GM12891 (cell line): ENCODE measurements at places on chromosomes 3 and 15.

GRCh38 chr15:67124111-67124510 lies 58.7 kb downstream of the SMAD3 start:
- no peak for DNase-seq

GRCh38 chr15:39016706-39017105 lies 452.1 kb upstream of the RASGRP1 start:
- no peak for DNase-seq

- no peak for DNase-seq
Observed at GRCh38 chr3:135009014-135009413, 214.0 kb downstream of the EPHB1 start.

- DNase-seq, result no peak
Observed at GRCh38 chr3:139136469-139137202, 91.9 kb upstream of the PRR23C start.

- DNase-seq, result peak; percentile 46
Observed at GRCh38 chr3:12796171-12797123, at the start of gene CAND2. Gene CAND2 (plus strand): TSS chr3:12796680. CDS start chr3:12796721, 41 bp downstream.

GRCh38 chr15:70034596-70034995 lies 63.1 kb downstream of the TLE3 start:
- no peak for DNase-seq

DNA sequence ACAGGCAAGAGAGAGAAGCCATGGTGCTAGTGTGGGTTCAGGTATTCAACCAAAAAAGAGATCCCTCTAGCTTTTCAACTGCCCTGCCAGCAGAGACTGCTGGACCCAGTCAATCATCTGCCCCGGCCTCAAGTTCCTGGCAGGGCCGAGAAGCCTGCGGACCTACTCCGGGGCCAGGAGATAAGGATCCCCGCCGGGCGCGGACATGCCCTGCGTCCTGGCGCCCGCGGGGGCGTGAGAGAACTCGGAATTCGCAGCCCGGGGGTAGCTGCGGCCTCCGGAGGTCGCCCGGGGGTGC lies 821 bp upstream of the MAGI1 start:
- DNase-seq, result no peak

- no peak for DNase-seq
Observed at GRCh38 chr3:144491333-144491732, 519.7 kb downstream of the DIPK2A start.

- no peak for DNase-seq
Observed at GRCh38 chr3:126309165-126309564, 48.0 kb downstream of the KLF15 start.

DNA sequence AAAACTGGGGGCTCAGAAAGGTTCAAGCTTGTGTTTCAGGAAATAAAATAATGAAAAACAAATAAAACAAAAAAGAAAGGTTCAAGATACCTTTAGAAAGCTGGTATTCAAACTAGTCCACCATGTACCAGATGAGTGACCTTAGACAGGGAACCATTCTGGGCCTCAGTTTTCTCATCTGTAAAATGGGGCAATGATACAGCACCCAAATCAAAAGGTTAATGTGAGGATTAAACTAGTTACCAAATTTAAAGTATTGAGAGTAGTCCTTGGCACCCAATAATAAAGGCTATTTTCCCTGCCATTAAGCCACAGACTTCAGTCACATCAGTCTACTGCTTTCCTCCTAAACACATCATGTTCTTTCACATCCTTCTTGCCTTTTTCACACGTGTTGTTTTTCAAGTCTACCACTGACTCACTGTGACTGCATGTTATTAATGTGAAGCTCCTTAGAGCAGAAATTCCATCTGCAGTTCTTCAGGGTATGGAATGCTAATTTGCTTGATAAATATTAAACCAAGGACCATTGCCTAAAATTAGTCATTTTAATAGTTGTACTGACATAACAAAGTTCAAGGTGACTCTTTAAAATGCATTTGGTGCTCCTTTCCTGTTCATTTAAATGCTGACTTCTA lies 19.9 kb downstream of the TAMM41 start:
- DNase-seq, result no peak

DNA sequence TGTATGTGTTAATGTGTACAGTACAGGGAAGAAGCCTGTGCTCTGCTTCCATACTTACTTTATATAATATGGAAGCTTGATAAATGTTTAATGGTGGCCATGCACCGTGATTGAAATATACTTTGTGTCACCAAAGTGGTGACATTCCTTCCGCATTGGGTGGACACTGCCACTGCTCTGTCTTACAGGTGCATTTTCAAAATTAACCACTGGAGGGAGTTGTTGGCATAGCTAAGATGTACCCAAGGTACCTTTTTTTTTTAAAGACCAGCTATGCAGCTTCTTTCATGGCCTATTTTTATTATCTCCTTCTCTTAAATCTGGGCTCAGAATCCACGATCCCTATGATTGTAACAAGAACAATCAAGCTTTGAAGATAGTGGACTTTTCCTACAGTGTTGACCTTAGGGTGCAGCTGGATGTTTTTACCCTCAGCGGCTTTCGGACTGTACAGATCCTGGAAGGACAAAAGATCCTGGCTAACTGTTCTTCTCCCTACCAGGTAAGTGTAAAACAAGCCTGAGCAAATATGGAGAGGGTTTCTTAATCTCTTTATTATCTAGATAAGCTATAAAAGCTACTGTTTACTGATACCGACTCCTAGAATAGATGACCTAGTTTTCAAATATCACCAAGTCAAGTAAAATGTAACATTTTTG lies 21.6 kb upstream of the PAK6 start:
- no peak for DNase-seq

DNA sequence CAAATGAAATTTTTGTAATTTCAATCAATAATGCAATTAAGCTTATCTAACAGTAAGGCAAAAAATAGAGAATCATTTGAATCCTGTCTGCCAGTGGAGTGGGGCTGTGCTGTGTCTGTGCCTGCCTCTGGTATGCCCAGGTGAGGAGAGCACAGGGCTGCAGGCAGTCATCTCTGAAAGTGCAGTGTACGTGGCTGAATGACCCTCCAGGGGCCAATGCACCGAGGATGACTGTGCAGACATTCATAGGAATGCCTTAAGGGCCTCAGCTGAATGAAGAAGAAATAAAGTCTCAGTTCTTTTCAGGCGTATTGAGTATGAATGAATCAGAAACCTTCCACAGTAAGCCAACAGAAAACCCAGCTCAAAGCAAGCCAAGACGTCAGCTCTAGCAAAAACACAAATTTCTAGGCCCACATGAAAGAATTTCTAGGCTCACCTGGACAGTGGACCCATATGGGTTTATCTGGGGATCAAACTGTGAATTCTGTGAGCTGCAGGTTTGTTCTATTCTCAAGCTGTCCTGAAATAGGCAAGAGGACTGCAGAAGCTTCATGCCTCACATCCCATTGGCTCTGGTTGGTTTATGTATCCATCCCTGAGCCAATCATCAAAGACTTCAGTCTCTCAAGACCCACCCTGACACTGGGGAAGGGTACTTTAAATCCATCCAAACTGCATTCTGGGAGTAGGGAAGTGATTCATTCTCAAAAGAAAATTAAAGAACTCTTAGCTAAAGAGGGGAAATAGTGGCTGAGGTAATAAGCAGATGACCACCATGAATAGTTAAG lies 123.4 kb downstream of the SSR3 start:
- DNase-seq, result no peak
